ENCODE measurements at places on chromosomes 4 and X. TPM values are rescaled to one million over a fixed set of nuclear protein-coding genes. Genes with fewer than 3 reads are reported as not detected.

DNA sequence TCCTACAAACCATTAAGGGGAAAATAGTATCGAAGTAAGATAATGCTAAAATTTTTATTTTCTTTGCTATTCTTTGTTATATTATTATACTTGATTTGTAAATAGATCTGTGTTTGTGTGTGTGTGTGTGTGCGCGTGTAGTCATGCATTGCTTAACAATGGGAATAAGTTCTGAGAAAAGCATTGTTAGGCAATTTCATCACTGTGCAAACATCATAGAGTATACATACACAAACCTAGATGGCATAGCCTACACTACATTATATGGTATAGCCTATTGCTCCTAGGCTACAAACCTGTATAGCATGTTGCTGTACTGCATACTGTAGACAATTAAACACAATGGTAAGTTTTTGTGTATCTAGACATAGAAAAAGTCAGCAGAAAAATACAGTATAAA, 17.1 kb downstream of the MTTP start:
- DNase-seq, result no peak

- DNase-seq, result peak; percentile 51
These were observed 6.4 kb downstream of the AMOT start for GRCh38 chrX:112834031-112834845.

Gene BEX4
- polyA plus RNA-seq, result 13.6 TPM

Gene APLN
- 0.09 TPM for polyA plus RNA-seq

GRCh38 chr4:182142176-182143085, 100.8 kb upstream of the TENM3 start:
- DNase-seq, result no peak

- no peak for DNase-seq
These were observed 62.3 kb downstream of the RTL9 start for GRCh38 chrX:110420771-110421499.

DNA sequence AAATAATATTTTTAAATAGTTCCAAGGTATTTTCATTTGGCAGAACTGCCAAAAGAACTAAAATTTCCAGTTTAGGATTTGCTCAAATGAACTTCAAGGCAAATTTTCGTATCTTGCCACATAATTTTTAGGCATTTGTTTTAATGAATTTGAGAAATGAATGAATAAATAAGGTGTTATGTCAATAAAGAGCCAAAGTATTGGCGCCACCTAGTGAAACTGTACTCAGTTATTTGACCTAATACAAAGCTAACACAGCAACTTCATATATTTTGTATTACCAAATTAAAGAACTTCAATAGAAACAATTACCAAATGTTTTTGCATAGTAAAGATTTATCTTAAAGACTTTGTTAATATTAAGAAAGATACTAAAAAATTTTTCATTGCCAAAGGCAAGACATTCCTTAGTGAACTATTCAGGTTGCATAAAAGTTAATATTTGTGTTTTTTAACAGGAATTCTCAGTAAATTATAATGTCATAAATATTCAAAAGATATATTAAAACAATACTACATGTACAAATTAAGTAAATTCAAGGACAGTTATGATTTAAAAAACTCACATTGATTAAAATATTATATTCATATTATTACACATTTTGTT, 50.3 kb downstream of the STPG2 start:
- no peak for DNase-seq

Gene SORCS2
- 0.59 TPM for polyA plus RNA-seq

Gene NKX3-2
- polyA plus RNA-seq, result 0.04 TPM

DNA sequence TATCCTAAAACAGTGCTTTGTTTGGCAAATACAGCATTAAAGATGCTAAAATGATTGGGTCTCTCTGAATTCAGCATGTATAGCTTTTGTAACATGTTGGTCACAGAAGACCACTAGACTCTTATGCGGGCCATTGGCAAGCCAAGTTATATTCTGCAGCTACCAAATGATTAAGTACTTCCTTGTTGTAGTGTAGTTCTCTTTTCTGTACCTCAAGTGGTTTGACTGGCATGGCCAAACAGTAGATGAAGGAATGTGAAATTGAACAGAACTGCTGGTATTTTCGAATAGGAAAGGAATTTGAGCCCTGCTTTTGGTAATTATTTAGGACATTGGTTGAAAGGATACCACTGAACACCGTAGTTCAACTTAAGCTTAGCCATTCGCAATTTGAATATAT, 193.9 kb upstream of the GPC4 start:
- no peak for DNase-seq

Gene CTAG1B
- not detected for polyA plus RNA-seq

Gene DDX3X
- polyA plus RNA-seq, result 76.2 TPM

DNA sequence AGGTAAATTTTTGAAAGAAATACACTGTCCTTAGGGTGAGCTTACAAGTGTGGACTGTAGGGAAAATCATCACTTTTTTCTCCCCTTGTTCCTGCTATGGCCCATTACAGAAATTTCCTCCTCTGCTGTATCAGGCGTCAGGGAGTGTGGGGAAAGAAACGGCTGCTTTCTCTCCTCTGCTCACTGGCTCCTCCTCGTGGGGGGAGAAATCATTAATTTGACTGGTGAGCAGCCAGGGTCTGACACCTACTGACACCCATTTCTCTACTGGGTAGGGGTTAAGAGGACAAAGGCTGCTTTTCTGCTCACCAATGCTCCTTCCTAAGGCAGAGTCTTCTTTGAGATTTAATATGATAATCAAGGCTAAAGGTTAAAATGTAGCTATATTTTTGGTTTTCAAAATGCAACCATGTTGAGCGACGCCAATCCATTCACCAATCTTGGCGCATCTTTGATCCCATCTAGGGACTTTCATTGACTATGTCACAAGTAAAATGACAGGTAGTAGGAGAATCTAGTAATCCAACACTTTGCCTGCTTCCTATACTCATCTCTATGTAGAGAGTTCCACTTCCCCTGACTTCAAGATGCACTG, 25.1 kb downstream of the SETD7 start:
- DNase-seq, result no peak

GRCh38 chrX:1316527-1316926, 20.1 kb upstream of the IL3RA start:
- DNase-seq, result no peak

- DNase-seq, result no peak
These were observed 80.0 kb upstream of the MAB21L2 start for GRCh38 chr4:150501983-150502382.

DNA sequence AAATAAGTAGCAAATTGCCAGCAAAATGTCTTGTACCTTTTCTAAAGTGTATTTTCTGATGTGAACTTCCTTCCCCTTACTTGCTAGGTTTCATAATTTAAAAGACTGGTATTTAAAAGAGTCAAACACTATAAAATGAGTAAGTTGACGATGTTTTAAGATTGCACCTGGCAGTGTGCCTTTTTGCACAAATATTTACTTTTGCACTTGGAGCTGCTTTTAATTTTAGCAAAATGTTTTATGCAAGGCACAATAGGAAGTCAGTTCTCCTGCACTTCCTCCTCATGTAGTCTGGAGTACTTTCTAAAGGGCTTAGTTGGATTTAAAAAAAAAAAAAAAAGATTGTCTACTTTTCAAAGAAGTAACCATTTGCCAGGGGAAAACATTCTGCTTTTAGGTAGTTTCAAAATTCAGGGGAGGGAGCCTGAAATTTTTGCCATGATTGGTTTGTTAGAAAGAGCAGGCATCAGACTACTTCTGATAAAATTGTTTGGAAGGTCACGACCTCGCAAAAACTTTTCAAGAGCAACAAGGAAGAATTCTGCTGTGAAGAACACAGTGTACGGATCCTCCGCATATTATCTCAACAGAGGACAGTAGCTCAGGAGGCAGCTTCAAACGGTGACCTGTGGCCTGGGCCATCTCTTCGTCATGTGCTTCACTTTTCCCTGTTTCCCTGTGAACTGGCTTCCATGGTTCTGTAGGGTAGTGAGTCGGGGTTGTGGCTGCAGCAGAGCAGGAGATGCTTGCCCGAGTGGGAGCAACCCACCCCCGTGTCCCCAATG, 66.1 kb downstream of the CDS1 start:
- no peak for DNase-seq

DNA sequence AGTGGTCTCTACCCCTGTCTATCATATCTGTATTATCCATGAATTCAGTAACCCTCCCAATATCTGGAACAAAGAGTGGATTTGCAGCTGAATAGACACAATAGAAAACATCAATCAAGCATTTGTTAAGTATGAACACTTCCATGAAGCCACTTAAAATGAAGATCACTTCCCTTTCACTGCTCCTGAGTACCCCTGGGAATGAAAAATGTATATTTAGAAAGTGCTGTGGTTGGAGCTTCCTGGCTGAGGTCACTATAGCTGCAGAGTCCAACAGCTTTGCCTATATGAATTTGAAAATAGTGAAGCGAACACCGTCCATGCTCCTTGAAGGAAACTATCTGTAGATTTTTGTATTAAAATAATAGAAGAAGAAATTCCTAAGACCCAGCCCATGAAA, 227.0 kb downstream of the DTHD1 start:
- DNase-seq, result no peak

GRCh38 chr4:89284828-89285227, 22.8 kb downstream of the GPRIN3 start:
- no peak for DNase-seq

DNA sequence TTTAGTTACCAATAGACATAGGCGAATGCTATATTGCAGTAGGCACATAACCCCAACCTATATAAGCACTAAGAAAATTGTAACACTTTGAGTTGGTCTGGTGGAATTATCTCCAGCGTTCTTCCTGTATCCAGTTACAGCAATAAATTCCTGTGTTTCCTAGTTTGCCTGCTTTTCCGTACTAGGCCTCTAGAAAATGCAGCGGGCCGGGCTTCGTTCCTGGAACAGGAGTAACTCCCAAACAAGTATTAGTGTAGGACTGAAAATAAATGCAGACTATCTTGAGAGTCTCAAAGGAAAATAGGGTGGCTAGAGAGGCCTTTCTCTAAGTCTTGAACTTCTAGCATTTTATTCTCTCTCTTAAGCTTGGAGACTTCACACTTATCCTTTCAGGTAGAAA, 159.8 kb downstream of the OR13H1 start:
- no peak for DNase-seq

DNA sequence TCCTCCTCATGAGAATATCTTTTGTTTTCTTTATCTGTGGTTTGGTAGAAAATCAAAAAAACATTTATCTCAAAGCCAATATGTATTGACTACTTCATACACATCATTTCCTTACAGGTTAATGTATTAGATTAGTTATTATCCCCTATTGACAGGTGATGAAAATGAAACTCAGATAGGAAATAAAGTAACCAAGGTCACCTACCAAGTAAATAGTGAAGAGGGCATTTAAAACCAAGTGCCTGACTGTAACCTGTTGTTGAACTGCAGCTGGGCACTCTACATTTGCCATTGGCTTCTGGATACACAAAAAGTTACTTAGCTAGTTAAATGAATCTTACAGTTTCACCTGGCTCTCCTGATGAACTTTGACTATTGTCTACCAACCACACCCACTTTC, 41.4 kb upstream of the CTSO start:
- no peak for DNase-seq

DNA sequence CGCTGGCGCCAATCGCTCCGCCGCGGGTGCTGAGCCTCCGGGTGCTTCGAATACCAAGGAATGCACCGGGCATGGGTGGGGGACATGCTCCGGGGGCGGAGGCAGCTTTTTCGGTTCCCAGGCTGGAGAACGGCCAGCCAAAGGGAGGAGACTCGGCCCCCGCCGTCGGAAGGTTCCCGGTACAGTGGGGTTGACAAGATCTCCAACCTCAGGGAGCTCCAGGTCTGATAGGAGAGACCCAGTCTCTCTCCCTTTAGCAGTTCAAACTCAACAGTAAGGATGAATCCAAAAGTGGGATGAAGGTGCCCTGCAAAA, 29.1 kb upstream of the BCORL1 start:
- DNase-seq, result no peak

Measured in BJ (cell line).